ENCODE measurements at places on chromosomes 2 and 18. TPM values are rescaled to one million over a fixed set of nuclear protein-coding genes. Genes with fewer than 3 reads are reported as not detected.

CAPN14 gene
- total RNA-seq: not detected

PTH2R gene
- total RNA-seq: not detected

ABHD1 gene
- 1.9 TPM for total RNA-seq

ST8SIA5 gene
- total RNA-seq: not detected

MAPRE2 gene
- 14.7 TPM for total RNA-seq

HOXD8 gene
- 6.6 TPM for total RNA-seq

CABYR gene
- total RNA-seq: 11.3 TPM

OSGEPL1 gene
- 4.5 TPM for total RNA-seq

BOLL gene
- total RNA-seq: not detected

OTOS gene
- not detected for total RNA-seq

MORN2 gene
- total RNA-seq: 44.0 TPM

ST3GAL5 gene
- 39.1 TPM for total RNA-seq

ARHGAP28 gene
- not detected for total RNA-seq

CNRIP1 gene
- total RNA-seq: 2.1 TPM

SPATA3 gene
- not detected for total RNA-seq

GRHL1 gene
- total RNA-seq: 0.79 TPM

ITSN2 gene
- 20.2 TPM for total RNA-seq

MROH2A gene
- 0.10 TPM for total RNA-seq

Measured in A549 treated with CpdA at 1 μM for 4 hours (cell line).